ENCODE measurements at places on chromosomes 5 and 9.

GRCh38 chr5:77046416-77047073, 16.3 kb downstream of the AGGF1 start:
- DNase-seq = no peak

- no peak for DNase-seq
Observed at GRCh38 chr5:30039379-30039778, 1154.1 kb upstream of the CDH6 start.

DNA sequence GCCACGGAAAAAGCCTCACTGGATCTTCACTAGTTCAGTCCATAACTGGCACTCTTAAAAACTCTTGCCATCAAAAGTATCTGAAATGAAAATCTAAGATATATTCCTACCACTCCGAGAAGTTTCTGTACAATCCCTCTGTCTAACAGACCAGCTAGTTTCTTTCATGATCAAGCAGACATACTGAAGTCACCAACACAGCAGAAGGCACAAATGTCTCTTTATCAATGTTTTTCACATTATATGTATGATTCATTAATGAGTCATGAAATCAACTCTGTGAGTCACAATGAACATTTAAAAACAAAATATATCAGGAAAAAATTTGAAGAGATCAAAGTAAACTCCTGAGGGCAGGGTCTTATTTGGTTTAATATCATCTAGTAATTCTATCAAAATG, 50.8 kb downstream of the F2R start:
- DNase-seq = no peak

DNA sequence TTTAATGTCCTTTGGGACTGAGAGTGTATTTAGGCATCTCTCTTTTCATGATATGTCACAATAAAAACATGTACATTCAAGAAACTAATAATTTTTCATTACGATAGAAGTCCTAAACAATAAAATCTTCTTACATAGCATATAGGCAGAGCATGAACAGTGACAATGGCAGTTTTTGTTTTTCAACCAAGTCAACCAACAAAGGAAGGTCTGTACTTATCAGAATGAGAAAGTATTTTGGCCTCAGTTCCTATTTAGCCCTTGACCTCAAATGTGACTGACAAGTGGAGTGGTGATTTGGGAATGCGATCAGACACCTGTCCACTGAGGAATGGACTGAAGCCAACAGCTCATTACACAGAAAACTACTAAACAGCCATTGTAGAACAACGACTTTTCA, 219.5 kb downstream of the TMEM161B start:
- DNase-seq = no peak

DNA sequence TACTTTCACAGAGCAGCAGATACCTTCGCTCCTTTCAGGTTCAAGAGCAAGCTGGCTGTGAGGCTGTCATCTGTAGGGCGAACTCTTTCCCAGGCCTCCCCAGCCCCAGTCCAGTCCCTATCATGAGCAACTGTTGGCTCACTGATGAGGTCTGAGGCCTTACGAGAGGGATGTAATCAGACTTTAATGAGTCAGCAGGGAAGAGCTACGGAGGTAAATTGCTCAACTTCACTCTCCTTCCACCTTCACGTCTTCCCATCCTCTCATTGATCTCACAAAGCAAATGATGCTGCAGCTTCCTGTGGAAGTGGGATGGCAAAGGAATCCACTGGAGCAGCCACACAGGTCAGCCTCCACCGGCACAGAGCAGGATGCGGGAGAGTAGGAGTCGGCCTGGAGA, 130.7 kb upstream of the TBCA start:
- no peak for DNase-seq

GRCh38 chr9:114397219-114397847, 9.6 kb upstream of the AKNA start:
- no peak for DNase-seq

DNA sequence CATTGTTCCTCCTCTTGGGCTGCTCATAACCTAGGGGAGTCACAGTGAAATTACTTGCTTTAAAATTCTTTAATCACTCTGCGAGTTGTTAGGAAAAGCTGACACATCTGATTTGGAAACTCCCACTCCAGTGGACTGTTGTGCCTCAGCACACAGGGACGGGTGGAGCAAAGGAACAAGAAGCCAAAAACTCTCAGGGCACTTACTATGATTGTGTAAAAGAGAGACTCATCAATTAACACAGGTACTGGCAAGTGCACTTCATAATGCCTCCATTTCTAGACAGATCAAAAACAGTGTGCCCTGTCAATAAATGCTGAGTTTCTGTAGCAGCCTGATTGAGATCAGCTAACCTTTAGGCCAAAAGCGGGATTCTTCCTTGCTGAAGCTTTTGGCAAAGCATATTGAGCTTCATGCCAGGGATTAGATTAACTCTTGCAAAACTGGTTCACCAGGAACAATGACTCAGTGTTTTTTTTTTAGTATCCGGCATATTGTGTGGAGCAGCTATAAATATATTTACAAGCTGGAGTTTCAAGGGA, 55.9 kb downstream of the TMC1 start:
- no peak for DNase-seq

DNA sequence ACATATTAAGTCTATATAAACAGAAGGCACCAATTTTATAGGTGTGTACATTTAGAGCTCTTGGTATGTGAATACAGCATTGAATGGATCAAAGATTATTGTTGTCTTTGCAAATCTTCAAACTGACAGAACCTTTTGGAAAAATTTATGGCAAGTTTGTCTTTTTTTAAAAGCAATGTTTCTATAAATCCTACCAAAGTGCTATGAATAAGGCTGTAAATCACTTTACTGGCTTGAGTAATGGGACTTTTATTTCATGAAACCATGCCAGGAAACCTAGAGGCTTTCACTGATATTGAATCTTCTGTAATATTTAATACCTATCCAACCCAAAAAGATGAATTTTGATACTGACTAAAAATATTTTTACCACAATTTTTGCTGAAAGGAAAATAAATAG, 7.4 kb upstream of the DAPK1 start:
- DNase-seq = no peak

- DNase-seq = no peak
Observed at GRCh38 chr9:110078604-110079003, 129.4 kb downstream of the C9orf152 start.

DNA sequence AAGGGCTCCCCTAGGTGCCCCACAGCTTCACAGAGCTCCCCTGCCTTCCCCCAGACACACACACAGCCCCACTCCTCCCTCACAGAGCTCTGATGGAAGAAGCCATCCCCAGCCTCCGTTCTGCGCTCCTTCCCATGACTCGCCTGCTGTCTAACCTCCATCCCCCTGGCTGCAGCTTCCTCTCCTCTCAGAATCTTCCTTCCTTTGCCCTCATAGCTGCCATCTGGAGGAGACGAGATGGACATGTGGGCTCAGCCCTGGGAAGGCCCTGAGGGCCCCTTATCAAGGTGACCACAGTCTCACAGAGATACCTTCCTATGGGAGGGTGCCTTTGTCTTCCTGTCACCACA, 94.3 kb downstream of the PCDH1 start:
- no peak for DNase-seq

DNA sequence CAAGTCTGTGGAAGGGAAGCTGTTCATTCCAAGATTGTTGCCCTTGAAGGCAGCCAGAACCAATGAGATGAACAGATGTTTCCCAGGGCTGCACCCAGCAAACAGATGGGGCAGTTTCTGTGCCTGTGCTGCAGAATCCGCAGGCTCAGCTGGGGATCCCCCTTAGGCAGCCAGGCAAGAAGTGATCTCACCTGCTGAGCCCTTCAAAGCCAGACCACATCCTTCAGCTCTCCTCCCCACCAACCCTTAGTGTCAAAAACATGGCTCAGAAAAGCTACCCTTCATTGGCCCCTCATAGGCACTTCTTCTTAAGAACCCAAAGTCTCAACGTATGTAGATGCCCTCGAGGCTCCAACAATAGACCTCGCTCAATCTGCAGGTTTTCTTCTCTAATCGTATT, 626.7 kb downstream of the CCDC171 start:
- DNase-seq = no peak

GRCh38 chr9:15121630-15122029, 185.4 kb downstream of the TTC39B start:
- no peak for DNase-seq

- DNase-seq = no peak
Observed at GRCh38 chr5:32767948-32768467, 56.9 kb downstream of the NPR3 start.

DNA sequence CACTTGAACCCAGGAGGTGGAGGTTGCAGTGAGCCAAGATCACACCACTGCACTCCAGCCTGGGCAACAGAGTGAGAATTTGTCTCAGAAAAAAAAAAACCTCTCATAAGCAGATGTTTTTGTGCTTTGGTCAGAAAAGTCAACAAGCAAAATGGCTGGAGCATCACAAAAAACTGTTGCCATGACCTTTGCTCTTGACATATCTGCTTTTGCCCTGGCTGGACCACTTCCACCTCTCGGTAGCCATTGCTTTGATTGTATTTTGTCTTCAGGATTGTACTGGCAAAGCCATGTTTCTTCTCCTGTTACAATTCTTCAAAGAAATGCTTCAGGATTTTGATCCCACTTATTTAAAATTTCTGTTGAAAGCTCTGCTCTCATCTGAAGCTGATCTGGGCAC, 67.0 kb downstream of the MTMR12 start:
- no peak for DNase-seq

DNA sequence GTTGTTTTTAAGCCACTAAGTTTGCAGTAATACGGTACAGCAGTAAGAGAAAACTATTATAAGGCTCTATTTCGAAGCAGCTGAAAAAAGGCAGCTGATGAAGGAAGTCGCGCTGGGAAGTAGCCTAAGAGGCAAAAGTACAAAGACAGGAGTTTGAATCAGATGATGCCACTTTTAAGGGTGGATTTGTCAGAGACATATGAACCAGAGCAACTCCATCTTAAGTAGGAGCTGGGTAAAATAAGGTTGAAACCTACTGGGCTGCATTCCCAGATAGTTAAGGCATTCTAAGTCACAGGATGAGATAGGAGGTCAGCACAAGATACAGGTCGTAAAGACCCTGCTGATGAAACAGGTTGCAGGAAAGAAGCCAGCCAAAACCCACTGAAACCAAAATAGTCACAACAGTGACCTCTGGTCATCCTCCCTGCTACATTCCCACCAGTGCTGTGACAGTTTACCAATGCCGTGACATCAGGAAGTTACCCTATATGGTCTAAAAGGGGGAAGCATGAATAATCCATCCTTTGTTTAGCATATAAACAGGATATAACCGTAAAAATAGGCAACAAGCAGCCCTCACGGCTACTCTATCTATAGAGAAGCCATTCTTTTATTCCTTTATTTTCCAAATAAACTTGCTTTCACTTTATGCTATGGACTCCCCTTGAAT, 91.8 kb upstream of the PRSS3 start:
- no peak for DNase-seq

DNA sequence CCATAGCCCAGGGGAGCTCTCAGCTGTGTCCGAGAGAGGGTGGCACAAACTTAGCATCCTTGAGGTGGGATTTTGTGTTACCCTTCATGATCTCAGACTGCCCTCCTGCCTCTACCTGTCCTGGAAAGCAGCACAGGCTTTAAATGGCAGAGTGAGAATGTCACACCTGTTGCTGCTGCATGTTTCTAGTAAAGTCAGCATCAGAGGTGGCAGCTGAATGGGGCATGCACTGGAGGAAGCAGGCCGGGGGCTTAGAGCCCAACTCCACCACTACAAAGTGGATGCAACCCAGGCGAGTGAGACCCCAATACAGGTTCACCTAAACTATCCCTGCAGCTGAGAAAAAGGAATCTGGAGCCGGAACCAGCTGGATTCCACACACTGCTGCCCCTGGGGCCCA, 51.6 kb downstream of the MACROH2A1 start:
- DNase-seq = no peak

- no peak for DNase-seq
Observed at GRCh38 chr5:63401436-63402046, 560.7 kb downstream of the HTR1A start.

- DNase-seq = no peak
Observed at GRCh38 chr9:112043423-112043822, 131.7 kb downstream of the SUSD1 start.

- no peak for DNase-seq
Observed at GRCh38 chr5:155285706-155286105, 272.2 kb downstream of the KIF4B start.

GRCh38 chr9:81669041-81669651, 20.2 kb downstream of the TLE1 start:
- DNase-seq = no peak

DNA sequence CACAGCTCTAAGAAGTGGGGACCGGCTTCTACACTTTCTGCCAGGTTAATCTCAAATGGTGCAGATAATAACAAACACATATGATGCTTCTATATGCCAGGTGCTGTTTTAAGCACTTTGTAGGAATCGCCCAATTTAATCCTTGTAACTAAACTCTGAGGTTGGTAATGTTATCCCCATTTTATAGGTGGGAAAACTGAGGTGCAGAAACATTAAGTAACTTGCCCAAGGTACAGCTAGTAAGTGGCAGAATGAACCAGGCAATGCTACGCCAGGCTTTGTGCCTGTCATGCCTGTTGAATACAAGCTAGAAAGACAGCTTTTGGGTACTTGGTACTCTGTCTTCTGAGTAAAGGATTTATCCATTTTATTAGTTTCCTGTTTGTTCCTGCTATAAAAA, 19.7 kb downstream of the IQGAP2 start:
- no peak for DNase-seq

DNA sequence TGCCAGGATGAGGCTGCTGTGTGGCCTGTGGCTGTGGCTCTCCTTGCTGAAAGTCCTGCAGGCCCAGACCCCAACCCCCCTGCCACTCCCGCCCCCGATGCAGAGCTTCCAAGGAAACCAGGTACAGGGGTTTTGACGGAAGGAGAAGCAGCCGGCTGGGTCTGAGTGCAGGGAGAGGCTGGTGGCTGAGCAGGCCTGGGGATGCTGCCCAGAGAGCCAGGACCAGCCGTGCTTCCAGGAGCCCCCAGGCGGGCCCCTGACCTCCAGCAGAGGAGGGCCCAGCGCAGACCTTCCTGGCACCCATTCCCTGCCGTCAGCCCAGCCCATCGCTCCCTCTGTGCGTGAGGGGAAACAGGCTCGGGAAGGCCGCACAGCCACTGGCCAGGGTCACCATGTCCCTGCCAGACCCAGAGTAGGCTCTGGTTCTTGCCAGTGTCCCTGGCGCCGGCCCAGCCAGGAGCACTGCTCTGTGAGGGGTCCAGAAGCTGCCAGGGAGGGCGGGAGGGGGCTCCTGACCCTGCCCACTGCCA, 313 bp downstream of the LCN12 start:
- peak; percentile 50 for DNase-seq

GRCh38 chr5:163677092-163677491, 171.7 kb downstream of the MAT2B start:
- DNase-seq = no peak

DNA sequence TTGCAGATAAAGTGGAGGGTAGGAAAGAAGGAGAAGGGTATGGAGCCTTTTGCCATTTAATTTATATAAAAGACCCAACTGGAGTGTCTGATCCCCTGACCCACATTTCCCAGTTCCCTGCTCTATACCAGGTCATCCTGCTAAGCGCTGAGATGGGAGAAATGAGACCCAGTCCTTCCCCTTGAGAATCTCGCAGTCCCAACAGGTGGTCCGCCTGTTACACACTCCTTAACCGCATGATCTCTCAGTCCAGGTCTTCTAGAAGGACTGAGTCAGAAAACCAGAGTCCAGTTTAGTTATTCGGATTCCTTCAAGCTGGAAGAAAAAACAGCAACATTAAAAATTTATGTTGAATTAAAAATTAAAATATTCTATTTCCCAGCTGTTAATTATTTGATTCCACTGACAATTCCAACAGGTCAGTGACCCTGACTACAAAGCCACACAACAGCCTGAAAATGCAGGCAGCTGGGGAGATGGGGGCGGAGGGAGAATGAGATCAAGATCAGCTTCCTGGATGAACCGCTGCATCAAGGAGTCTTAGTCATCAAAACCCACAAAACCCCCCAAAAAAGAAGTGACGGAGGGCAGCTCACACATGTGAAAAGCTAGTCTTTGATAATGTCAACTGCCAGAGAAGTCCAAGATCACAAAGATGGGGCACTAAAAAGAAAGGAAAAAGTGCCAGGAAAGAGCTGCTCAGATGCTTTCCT, 44.0 kb downstream of the GGTA1 start:
- DNase-seq = no peak

All from substantia nigra (tissue), 51 donors.